Globus pallidus (tissue), 1 donor: ENCODE measurements at places on chromosomes 16 and 17.

- DNase-seq: no peak
Observed at GRCh38 chr17:64066716-64067115, 46.3 kb upstream of the ICAM2 start.

DNA sequence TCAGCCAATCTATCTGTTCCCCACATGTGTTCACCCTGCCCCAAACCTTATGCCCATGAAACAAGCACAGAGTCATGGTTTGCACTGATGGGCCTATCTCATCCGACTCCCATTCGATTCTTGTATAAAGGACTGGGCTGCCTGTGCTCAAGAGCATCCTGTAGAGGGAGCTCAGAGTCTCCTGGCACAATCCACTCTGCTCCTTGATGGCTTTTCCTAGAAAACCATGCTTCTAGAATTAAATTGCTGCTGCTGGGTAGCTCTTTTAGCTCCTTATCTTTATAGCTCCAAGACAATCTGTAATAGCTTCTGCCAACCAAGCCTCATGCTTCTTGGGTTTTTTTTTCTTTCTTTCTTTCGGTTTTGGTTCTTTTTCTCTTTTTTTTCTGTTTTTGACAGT lies 9.7 kb downstream of the ZNF19 start:
- peak; percentile 17 for DNase-seq

- no peak for DNase-seq
Observed at GRCh38 chr16:9002042-9002441, 38.3 kb upstream of the USP7 start.

- no peak for DNase-seq
Observed at GRCh38 chr16:12330946-12331345, 354.4 kb downstream of the SNX29 start.

DNA sequence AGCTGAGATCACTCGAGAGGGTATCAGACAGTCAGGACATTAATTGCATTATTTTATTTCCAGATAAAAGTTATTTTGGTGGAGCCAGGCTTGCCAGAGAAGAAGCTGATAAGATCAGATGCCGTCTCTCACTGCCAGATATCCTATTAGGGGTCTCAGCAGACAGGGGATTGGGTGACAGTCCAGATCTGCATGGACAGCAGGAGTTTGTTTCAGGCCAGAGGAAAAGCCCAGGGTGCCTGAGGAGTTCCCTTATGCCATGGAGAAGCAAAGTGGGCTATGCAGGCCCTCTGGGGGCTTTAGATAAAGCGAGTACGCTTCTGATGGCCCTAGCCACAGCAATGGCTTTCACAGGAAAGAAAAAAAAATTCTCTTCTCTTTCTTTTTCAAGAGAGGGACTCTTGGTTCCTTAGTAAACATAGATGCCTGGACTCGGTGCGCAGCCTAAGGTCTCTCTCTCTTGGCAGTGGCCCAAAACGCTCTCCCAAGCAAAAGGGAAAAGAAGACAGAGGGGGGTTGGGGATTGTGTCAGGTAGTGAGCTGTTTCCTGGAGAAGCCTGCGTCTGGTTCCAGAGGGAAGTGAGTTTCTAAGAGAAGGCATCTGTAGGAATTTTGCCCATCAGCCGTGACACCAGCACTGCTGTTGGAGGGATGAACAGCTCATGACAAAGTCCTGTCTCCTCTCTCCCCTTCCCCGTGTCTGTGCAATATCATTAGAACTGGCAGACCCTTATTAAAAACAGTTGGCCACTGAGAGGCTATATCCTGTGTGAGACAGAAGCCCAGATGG lies 166.3 kb upstream of the FOXF1 start:
- no peak for DNase-seq

- no peak for DNase-seq
Observed at GRCh38 chr16:21603928-21604327, 4.6 kb downstream of the METTL9 start.

GRCh38 chr16:29806641-29807425 lies 504 bp downstream of the MAZ start:
- no peak for DNase-seq

- DNase-seq: no peak
Observed at GRCh38 chr16:21267298-21267697, 10.8 kb downstream of the CRYM start.

- DNase-seq: no peak
Observed at GRCh38 chr16:167122-167690, 1.4 kb downstream of the HBM start.

- no peak for DNase-seq
Observed at GRCh38 chr17:7445619-7445968, 733 bp downstream of the CHRNB1 start.

DNA sequence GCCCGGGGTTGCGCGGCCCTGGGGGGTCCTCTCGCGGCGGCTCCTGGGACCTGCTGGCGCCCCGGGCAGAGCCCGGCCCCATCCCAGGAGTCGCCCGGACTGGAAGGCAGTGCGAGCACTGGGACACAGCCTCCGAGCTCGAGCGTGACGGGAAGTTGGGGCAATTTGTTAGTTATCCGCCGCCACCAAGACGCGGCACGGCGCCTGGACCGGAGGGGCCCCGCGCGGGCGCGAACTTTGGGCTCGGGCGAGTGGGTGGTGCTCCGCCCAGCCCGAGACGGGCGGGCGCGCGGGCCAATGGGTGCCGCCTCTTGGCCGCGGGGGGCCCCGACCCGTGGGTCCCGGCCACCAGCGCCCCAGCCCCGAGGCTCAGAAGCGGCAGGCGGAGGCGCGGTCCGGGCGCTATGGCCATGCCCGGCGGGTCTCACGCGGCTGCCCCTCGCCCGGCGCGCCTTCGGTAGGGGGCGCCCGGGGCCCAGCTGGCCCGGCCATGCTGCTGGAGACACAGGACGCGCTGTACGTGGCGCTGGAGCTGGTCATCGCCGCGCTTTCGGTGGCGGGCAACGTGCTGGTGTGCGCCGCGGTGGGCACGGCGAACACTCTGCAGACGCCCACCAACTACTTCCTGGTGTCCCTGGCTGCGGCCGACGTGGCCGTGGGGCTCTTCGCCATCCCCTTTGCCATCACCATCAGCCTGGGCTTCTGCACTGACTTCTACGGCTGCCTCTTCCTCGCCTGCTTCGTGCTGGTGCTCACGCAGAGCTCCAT lies at the start of gene ADORA2B:
ADORA2B (plus strand) TSS at position 372 of the 768 bp plus-strand sequence; CDS start at position 491, 119 bp downstream.
- peak; percentile 38 for DNase-seq

GRCh38 chr16:57643910-57644309 lies 15.5 kb downstream of the ADGRG1 start:
- DNase-seq: no peak

- no peak for DNase-seq
Observed at GRCh38 chr16:26019381-26020242, 327.9 kb downstream of the HS3ST4 start.

DNA sequence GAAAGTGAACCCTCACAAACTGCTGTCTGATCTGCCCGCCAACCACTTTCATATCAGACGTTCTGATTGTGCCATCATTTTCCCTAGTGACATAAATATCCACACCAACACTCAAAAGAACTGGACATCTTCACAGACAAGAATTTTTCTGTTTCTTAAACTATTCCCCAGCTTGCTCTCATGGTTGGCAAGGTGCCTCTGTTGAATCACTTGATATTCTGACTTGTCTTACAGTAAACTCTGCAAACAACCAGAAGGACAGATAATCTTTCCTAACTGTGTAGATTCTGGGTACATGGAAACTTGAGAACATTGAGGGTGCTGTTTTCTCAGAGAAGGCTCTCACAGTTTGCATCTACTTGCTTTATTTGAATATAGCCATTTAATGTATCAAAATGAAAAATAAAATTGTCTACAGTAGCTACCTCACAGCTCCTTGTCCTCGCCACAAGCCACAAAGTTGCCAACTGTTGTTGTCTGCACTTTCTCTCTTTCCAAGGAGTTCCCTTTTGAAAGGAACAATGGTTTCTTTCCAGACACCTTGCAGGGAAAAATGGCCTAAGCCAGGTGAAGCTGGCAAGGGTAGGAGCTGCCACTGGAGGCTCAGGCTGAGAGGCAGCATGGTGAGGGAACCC lies 46.0 kb upstream of the ADAMTS18 start:
- no peak for DNase-seq

- DNase-seq: peak; percentile 54
Observed at GRCh38 chr17:75459590-75460267, 3.3 kb downstream of the TMEM94 start.

GRCh38 chr17:82593590-82594087 lies 54.6 kb downstream of the WDR45B start:
- no peak for DNase-seq

DNA sequence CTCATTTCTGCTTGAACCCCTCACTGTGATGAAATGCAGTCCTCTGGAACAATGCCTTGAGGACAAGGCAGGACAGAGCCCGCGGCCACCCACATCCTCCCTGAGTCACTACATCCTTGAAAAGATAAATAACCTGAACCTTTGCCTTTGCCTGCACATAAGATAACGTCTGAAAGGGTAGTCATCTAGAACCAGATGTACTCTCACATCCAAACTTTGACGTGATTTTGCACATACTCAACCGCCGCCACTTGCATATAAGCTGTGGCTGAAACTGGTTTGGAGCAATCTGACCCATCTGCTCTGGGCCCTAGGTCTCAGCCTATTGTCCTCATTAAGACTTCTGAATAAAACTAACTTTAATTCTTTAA lies 252.1 kb downstream of the PHKB start:
- no peak for DNase-seq

DNA sequence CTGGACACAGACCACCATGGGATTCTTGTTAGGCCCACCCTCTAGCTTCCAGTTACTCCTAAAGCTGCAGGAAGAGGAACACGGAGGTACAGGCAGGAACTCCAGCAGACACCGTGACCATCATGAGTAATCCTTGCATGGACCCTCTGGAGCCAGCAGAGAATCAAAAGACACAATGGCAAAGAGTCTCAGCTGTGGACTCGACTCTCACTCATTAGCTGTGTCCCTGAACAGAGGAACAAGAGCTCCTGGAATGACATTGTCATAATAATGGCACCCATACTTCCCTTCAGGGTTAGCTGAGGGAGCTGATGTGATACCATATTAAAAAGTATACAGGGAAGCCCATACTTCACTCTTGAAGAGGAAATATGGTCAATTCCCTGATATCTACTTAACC lies 176.3 kb upstream of the ASIC2 start:
- no peak for DNase-seq

DNA sequence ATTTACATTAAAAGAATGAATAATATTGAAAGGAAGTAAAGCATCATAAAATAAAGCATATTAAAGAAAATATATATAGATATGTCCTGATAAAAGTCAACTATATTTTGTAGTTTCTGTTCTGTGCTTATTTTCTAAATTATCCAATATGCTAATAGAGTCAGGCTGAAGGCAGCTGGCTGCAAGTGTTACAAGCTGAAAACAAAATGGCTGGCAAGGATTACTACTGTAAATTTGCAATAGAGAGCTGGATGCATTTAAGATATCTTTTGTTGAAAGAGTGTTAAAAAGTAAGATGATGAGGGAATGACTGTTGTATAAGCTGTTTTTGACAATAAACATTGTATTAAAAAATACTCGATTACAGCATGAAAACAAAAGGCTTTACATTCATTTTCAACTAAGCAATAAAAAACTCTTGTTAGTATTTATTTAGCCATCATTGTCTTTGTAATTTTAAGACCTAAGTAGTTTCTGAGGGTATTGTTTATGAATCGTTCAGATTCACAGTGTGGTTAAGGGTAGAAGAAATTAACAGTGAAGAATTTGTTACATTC lies 76.3 kb downstream of the TANC2 start:
- DNase-seq: no peak

GRCh38 chr17:15220785-15221184 lies 44.3 kb downstream of the PMP22 start:
- DNase-seq: no peak

- peak; percentile 57 for DNase-seq
Observed at GRCh38 chr17:17792551-17793377, 44.0 kb downstream of the SREBF1 start.

DNA sequence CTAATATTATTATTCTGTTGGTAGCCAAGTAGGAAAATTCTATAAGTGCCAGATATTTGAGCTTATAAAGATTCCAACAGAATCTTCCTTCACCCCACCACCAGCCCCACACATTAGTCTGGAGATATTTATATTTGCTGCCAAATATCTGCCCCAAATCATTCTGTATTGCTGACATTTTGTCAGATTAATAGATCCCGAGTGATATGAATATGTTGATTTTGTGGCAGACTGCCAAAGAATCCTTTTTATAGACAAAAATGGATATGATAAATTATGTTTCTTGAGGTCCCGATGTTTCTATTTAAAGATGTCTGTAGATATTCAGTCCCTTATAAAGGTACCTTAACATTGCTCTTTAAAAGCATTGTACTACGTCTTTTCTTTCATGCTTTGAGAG lies 162.2 kb upstream of the KCNJ16 start:
- no peak for DNase-seq

DNA sequence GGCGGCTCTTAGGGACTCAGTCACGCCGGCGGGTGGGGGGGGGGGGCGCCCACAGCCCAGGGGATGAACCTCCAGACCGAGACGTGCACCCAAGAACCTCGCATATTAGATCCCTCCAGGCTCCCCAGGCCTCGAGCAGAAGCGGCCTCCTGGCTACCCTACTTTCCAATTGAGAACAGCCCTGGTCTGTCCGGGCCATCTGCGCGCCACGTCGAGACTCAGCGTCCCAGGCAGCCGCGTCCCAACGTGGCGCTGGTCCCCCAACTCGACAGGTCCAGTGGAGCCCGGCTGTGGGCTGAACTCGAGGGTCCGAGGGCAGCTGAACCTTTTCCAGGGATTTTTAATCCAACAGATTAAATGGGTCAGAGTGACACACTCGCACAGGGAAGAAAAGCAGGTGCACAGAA lies 2.3 kb upstream of the IRX3 start:
- DNase-seq: no peak

- no peak for DNase-seq
Observed at GRCh38 chr17:69954241-69954925, 120.6 kb upstream of the KCNJ16 start.

- DNase-seq: no peak
Observed at GRCh38 chr16:46882304-46882939, 1.7 kb upstream of the GPT2 start.

- no peak for DNase-seq
Observed at GRCh38 chr16:64370112-64370511, 751.8 kb downstream of the CDH11 start.

DNA sequence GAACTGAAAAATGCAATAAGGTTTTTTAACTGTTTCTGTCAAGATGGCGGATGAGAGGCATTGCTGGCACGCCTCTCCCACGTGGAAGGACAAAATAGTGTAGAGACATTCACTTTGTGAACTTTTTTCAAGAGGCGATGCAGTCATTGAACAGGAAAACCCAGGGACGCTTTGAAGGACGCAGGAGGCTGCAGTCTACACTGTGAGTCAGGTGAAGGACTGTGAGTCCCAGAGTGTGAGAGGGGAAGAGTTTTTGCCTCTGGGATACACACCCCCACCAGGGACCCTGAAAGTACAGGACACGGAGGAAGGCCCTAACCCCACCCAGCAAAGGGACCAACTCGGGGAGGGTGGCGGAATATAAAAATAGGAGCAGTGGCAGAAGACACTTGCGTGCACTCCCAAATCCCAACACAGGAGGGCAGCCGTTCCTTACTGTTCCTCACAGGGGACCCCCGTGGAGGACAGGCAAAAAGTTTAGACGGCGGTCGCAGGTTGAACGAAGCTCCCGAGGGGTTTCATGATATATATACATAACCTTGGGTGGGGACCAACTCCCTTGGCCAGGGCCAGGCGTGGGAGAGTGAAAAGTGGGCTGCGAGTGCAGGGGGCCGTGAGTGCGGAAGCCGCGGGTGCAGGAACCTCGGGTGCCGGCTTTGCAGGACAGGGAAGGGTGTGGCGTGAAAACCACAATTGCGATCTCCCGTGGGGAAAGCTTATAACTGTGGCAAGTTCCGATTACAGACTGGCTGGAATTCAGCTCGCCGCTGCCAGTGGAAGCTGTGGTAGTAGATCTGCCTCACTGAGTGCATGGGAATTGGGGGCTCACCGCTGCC lies 82.0 kb upstream of the ALOX12 start:
- DNase-seq: peak; percentile 45
